ENCODE measurements at places on chromosomes 12 and 14.

DNA sequence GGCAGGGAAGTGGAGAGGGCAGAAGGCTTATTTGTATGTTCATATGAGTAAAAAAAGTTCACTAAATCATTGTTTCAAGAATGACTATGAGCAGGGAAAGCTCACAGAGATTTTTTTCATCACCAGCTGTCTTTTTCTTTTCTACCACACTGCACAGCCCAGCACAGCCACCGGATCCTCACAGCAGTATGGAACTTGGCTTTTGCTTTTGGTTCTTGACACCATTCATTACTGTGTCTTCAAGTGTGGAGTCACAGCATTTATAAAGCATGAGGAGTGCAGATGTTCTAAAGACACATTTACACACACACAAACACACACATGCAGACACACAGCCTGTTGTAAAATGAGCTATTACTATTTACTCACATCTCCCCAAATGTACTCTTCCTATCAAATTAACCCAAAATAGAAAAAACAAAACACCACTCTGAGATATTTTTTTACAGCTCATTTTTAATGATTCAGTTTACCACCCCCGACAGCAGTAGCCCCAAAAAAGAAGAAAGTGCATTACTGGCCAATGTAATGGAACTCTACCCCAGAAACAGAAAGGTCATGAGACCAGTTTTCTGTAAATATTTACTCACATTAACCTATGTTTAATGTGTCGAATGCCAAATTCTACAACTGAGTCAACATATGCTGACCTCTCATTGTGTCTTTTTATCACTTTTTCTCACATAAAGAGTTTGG lies 60.5 kb downstream of the BTG1 start:
- no peak for DNase-seq

DNA sequence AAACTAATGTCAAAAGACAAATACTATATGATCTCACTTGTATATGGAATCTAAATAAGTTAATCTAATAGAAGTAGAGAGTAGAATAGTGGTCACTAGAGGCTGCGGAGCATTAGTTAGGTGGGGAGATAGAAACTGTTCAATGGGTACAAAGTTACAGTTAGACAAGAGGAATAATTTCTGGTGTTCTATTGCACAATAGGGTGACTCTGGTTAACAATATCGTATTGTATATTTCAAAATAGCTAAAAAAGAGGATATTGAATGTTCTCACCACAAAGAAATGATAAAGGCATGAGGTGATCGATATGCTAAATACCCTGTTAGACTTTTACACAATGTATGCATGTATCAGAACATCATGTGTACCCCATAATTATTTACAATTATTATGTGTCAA lies 42.9 kb downstream of the IGF1 start:
- no peak for DNase-seq

GRCh38 chr12:105840384-105840783 lies 298.4 kb downstream of the NUAK1 start:
- no peak for DNase-seq

DNA sequence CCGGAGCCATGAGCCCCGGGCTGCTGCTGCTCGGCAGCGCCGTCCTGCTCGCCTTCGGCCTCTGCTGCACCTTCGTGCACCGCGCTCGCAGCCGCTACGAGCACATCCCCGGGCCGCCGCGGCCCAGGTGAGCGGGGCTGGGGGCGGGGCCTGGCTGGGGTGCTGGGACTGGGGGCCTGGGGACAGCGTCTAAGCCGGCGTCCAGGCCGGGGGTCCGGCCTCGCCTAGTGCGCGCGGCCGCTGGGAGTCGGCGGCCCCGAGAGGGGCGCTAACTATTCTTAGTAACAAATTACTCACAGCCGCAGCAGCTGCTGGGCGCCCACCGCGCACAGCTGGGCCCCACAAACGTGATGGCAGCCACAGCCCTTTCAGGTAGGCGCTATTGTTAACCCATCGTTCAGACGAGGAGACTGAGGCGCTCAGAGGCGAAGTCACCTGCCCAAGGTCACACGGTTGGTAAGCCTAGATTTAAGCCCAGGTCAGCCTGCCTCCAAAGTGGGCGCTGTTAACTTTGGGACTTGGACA lies 374 bp downstream of the CYP46A1 start:
- no peak for DNase-seq

- DNase-seq: peak; percentile 60
These were observed 396 bp downstream of the FERMT2 start for GRCh38 chr14:52950410-52950897.

DNA sequence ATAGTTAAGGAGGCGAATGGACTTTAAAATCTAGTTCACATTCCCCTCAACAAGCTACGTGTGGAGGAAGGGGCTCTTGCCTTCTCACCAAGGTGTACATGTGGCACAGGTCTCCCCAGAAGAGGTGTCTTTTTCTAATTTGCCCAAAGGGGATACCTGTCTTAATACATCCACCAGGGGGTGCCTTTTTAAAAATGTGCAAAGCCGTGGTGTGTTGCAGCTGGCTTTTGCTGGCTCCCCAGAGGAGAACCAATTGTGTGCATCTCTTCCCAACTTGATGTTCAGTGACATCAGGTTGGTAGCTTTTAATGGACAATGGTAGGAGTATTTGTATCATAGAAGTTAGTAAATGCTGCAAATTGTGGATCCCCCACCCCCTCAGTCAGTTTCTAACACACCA lies 33.8 kb downstream of the CREBL2 start:
- DNase-seq: peak; percentile 54

DNA sequence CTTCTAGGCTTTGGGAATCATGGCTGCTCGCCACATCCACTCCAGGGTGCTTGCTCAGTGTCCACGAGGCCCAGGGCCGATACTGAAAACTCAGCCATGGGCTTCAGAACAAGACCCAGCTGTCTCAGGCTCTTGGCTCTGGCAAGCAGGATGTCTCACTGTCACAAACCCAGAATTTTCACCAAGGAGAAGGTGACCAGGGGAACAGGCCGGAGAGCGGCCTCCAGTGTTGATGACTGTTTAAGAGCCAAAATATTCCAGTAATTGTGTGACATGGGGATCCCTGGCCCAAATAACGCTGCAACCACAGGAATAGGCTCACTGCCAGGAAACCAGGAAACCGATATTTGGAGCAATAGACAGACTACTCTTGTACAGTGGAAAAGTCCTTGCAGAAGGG lies 9.8 kb upstream of the SERPINA5 start:
- no peak for DNase-seq

DNA sequence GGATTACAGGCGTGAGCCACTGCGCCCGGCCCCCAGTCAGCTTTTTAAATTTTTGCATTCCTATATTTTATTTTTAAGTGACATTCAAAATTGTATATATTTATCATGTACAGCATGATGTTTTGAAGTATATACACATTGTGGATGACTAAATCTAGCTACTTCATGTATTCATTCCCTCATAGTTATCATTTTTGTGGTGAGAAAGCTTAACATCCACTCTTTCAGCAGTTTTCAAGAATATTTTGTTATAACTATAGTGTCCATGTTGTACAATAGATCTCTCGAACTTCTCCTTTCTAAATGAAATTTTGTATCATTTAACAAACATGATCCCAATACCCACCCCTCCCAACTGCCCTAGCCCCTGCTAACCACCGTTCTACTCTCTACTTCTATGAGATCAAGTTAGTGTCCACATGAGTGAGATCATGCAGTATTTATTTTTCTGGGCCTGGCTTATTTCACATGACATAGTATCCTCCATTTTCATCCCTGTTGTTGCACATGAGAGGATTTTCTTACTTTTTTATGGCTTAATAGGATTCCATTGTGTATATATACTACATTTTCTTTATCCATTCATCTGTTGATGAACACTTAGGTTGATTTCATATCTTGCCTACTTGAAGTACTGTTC lies 8.8 kb upstream of the HEBP1 start:
- no peak for DNase-seq

DNA sequence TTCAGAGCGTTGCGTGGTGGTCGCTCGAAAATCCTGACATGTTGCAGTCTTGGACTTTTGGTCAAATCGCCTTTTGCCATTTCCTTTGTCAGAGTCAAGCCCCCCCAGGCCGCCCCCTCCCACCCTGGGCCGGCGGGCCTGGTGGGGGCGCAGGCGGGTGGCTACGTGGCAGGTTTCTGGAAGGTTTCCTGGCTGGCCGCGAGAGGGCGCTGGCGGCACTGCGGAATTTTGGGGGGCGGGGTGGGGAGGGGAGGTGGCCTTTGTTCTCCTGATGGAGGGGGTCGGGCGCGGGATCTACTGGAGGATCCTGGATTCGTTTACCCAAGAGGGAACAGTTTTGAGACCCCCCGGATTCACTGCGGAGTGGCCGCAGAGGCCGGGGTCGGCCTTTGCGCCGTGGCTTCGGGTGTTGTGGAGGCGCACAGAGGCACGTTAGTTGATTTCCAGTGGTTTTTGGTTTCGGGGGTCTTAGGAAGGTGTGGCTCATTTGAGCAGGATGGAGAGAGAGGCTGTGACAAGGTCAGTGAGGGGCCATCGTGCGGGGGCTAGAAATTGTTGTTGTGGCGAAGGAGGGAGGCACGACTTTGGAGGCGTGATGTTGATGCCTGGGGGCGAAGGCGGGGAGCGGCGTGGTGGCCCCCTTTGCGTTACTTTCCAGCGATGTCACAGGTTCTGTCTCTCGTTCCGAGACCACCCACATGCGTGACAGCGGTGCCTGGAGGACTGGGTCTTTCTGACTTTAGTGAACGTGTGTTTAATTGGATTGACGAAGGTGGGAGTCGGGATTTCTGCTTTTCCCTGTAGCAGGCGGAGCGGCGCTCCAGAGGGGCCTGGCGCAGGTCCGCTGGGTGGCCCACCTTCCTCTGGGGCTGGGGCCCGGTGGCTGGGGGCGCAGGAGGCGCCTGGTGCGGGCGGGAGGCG lies 1.4 kb downstream of the MEG3 start:
- DNase-seq: no peak

GRCh38 chr12:74906224-74906623 lies 303.4 kb downstream of the KCNC2 start:
- DNase-seq: no peak

DNA sequence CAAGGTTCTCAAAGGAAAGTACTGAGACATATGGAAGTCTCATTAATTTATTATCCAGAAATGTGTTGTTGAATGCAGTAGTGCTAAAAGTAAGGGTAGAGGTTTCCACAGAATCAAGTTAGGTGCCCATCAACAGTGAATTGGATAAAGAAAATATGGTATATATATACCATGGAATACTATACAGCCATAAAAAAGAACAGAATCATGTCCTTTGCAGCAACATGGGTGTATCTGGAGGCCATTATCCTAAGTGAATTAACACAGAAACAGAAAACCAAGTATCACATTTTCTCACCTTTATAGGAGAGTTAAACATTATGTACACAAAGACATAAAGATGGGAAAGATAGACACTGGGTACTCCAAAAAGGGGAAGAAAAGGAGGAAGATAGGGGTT lies 149.9 kb upstream of the RASSF8 start:
- no peak for DNase-seq

- DNase-seq: no peak
These were observed 13.7 kb upstream of the REP15 start for GRCh38 chr12:27682534-27682933.

DNA sequence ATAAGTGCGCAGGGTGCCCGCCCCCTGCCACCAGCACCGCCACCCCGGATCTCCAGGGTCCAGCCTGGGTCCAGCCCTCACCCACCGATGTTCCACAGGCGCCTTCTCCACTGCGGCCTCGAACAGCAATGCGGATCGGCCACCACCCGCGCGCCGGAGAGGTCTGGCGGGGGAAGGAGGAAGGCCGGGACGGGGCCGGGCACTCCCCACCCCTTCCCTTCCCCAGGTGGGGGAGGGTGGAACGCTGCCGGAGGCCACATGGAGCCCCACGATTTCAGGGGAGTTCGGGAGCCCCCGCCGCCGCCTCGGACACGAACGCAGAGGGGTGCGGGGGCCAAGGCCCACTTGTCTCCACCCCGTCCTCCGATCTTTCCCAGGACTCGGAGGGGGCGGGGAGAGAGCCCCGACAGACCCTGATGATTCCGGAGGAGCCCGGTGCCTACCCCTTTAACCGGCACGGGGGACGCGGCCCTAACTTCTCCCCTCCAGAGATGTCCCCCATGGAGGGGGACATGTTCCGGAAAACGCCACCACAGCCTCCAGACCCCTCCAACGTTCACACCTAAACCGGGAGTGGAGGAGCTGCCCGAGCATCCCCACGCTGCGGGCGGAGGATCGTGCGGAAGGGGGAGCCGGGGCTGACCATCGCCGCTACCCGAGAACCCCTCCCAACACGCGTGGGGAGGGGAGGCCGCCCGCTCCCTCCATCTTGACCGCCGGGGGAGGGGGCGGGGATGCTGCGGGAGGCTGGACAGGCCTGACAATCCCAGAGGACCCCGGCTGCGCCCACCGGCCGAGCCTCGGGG lies 1.1 kb downstream of the ATXN2 start:
- peak; percentile 45 for DNase-seq

- no peak for DNase-seq
These were observed 114.8 kb downstream of the PLXNC1 start for GRCh38 chr12:94263011-94263811.

Data from MCF 10A (cell line).